ENCODE measurements at places on chromosomes 13 and 19.

DNA sequence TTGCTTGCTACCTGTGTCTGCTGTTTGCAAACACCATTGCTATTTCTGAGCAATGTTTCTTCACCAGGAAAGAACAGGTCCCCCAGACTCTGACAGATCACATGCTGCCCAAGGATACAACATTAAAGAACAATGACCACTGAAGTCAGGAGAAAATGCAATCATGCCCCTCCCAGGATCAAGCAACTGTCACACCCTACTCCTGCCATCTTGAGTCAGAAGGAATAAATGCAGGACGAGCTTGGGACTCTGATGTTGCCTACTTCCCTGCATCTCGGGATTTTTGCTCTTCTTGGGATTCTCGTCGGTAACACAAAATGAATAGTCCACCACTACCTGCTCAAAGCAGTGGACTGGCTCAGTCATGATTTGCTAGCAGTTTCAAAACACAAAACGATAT is 490.6 kb downstream of the COG6 start:
- peaks cover 17% of the 10 kb centered on the region for H3K4me1 ChIP-seq
- no peaks in the 10 kb centered on the region for H3K27me3 ChIP-seq
- no peak overlapping the region for H3K27ac ChIP-seq
- no peaks in the 10 kb centered on the region for H3K36me3 ChIP-seq

DNA sequence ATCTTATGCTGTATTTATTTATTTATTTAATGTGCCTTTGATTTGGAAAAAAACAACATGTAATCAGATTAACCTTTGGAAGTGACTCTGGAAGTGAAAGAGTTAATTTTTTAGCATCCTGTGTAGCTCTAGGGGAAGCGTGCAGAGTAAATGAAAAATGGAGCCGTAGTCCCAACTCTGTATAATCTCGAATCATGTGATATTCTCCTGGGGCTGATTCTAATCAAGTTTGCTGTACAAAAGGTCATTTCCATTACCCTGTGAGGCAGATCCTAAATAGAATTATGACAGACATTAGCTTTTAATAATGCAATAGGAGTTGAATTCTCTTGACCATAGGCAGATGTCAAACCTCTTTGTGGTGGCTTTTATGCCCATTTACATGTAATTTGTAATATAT is 238.6 kb upstream of the CSNK1A1L start:
- H3K36me3 ChIP-seq, result no peaks in the 10 kb centered on the region
- DNase-seq, result no peak
- H3K4me1 ChIP-seq, result no peaks in the 10 kb centered on the region
- no peaks in the 10 kb centered on the region for H3K27me3 ChIP-seq
- H3K4me3 ChIP-seq, result no peak overlapping the region
- H3K27ac ChIP-seq, result no peak overlapping the region

GRCh38 chr19:13117176-13117771 is 734 bp upstream of the TRMT1 start:
- peak overlapping the region; percentile 86 for H3K27ac ChIP-seq
- H3K36me3 ChIP-seq, result peaks cover 36% of the 10 kb centered on the region
- H3K4me1 ChIP-seq, result peaks cover 33% of the 10 kb centered on the region
- peak overlapping the region; percentile 98 for H3K4me3 ChIP-seq
- no peaks in the 10 kb centered on the region for H3K27me3 ChIP-seq

- H3K27me3 ChIP-seq, result no peaks in the 10 kb centered on the region
- H3K4me3 ChIP-seq, result no peak overlapping the region
- H3K36me3 ChIP-seq, result no peaks in the 10 kb centered on the region
- H3K27ac ChIP-seq, result no peak overlapping the region
- no peak for DNase-seq
Measured at GRCh38 chr13:101209206-101209893, 207.0 kb downstream of the NALCN start.

Measured in esophagus squamous epithelium (tissue), 5 donors.